GM12892 (cell line): ENCODE measurements at places on chromosomes 1 and 21.

DNA sequence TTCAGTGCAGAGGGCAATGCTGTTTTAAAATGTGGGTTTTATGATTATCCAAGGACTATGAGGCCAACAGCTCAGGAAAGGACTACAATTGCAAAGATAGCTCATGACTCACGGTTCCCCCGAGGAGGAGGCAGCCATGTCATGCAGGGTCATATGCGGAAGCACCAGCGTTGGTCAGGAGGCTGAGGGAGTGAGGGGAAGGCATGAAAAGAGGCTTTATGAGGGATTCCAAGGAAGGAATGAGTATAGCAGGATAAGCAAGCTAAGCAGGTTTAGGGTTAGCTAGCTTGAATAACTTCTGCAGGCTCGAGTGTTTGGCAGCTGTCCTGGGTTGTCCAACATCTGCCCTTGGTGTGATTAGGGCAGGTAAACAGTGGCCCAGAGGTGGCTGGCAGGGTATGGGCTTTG lies 495.1 kb downstream of the SETD4 start:
- no peak for DNase-seq

DNA sequence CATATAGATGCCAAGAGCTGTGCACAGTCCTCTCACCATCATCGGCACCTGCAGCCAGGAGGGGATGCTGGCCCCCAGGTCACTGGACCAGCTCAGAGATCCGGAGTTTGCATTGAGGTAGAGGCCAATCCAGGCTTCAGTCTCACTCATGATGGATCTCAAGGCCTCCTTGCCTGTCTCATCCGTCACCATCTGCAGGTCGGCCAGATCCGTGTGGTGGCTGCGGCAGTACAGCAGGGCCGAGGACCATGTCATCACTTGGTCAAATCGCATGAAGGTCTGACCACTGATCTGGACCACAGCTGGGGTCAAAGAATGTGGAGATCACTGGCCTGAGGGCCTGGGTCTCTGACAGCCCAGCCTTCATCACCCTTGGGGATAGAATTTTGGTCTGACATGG lies 6.6 kb downstream of the CLEC20A start:
- no peak for DNase-seq

GRCh38 chr1:207987164-207987563 lies 76.2 kb upstream of the CD34 start:
- DNase-seq = no peak

DNA sequence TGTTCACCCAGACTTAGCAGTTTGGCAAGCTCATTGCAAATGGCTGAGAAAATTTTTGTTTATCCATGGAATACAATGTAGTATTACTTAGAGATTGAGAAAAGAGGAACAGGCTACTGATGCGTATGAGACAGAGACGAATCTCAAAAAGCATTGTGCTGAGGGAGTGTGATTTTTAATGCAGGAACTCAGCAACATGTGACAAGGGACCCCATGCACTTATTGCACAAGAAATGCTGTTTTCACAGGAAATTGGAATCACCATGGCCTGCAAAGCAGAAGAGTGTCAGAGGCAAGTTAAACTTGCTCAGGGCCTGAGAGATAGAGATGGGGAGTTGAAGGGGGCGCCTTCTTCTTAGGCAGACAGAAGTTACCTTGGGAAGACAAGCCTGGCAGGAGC lies 32.6 kb upstream of the TLR5 start:
- no peak for DNase-seq

GRCh38 chr1:43225168-43225567 lies 44.6 kb upstream of the TMEM125 start:
- no peak for DNase-seq

DNA sequence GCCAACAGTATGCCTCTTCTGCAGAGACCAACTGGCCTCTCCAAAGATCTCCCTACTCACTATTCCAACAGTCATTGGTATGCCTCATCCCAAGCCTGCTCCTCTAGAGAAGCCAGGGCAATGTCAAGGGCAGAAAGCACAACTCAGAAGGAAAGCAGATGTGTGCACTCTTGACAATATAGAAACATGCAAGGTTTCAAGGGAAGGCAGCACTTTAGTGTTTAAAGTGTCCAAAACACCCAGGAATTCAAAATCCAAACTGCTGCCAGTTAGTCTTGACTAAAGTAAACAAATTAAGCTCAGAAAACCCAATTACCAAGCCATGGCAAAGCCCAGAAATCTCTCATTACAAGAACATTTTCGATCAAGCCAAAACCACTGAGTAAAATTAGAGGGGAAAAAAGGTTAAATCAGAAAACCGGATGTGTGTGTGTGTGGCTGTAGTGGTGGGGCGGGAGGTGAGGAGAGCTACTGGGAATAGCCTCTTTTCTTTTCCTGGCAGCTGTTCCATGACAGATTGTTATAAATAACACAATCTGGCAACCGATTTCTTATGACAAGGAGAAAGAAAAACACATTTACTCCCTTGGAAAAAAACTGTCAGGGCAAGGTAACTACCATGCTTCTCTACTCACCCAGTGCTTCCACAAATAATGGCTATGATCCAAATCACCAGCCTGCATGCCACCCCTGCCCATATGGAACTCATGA lies 39.2 kb downstream of the EIF2B3 start:
- no peak for DNase-seq

GRCh38 chr1:43875331-43875730 lies 58.3 kb upstream of the ARTN start:
- no peak for DNase-seq

- no peak for DNase-seq
These were observed 38.2 kb upstream of the PIGC start for GRCh38 chr1:172482044-172482443.

- no peak for DNase-seq
These were observed 22.2 kb upstream of the RUNX1 start for GRCh38 chr21:35071347-35071746.

DNA sequence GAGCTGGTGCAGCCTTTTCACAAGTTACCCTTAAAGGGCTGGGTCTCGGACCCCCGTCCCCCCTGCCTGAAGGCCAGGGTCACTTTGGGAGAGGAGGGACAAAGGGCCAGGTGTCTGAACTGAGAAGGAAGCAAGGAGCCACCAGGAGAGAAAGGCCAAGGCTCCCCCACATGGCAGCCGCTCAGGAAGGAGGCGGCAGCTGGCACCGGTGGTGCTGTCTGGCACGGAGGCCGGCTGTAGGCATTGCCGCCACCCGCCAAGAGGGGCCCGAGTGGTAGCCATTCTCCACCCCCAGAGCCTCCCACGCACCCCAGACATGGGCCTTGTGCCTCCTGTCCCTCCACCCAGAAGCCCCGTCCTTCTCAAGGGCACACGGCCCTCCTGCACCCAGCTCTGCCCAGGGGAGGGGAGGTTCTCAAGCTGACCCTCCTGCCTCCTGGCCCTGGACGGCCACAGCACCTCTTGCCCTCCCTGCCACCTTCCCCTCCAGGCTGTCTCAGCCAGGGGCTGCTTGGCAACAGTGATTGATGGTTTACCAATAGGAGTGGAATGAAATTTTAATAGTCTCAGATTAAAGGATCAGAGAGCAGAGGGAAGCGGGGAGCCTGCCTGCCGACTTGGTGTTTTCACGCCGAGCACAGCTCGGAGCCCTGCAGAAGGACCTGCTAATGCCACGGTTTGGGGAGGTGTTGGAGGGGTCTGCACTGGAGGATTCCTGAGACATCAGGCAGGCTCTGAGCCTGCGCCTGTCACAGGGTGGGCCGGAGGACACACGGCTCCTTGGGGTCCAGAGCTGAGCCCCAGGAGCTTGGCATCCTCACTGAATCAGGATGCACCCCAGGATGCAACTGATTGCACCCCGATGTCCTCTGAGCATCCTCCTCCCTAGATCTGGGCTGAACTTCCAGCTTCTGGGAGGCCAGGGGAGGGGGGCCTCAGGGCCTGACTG lies 211.9 kb upstream of the VAMP3 start:
- DNase-seq = no peak

- no peak for DNase-seq
These were observed 20.1 kb upstream of the S100A10 start for GRCh38 chr1:152013664-152014237.

- DNase-seq = no peak
These were observed 72.0 kb downstream of the ZNF281 start for GRCh38 chr1:200337831-200338230.

DNA sequence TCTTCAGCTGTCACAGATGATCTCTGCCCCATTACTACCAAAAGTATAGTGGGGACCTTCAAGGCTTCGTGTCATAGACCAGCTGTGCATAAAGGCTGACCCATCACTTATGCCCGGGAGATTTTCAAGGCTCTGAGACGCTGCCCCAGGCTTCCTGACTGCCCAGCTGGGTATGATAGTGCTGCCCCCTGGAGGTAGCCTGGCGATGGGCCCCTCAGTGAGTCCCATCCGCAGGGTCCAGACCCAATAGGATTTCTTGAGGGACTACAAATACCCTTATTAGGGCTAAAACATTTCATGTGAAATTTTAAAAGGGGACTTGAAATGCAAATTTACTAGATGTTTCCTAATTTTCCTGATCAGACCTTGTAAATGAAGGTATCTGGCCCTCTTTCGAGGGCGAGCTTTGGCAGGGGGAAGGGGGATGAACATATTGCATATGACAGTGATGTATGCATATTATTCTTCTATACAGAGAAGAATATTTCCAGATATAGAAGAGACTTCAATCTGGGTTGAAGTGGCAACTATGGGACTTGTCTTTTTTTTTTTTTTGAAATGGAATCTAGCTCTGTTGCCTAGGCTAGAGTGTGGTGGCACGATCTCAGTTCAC lies 11.7 kb upstream of the FCMR start:
- DNase-seq = peak; percentile 58

DNA sequence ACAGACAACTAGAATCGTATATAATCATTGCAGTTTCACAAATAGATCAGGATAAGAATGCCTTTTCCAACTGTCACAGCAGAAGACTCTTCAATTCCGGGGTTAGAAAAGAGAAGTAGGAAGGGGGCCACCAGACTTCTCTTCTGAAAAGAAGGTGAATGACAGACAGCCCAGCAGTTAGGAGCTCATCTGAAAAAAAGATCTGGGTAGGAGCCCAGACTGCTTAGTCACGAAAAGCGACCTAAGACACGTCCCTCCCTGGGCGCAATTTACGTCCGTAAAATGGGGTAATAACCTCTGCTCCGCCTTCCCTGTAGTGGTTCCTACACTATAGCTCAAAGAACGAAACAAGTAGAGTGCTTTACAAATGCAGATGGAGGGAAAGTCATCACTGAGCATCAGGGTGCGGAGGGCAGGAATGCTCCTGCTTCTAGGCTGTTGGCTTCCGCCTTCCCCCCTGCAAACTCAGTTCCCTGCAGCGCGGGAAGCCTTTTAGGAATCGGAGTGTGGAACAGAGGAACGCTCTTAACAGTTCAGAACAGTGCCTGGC lies 582 bp downstream of the ORC1 start:
- peak; percentile 41 for DNase-seq
